Activated CD8-positive, alpha-beta memory T cell treated with anti-CD3 and anti-CD28 coated beads, Interleukin-2, amount 50 U/mL, for 48 hours (primary cell): ENCODE measurements at places on chromosomes 7 and 10.

DNA sequence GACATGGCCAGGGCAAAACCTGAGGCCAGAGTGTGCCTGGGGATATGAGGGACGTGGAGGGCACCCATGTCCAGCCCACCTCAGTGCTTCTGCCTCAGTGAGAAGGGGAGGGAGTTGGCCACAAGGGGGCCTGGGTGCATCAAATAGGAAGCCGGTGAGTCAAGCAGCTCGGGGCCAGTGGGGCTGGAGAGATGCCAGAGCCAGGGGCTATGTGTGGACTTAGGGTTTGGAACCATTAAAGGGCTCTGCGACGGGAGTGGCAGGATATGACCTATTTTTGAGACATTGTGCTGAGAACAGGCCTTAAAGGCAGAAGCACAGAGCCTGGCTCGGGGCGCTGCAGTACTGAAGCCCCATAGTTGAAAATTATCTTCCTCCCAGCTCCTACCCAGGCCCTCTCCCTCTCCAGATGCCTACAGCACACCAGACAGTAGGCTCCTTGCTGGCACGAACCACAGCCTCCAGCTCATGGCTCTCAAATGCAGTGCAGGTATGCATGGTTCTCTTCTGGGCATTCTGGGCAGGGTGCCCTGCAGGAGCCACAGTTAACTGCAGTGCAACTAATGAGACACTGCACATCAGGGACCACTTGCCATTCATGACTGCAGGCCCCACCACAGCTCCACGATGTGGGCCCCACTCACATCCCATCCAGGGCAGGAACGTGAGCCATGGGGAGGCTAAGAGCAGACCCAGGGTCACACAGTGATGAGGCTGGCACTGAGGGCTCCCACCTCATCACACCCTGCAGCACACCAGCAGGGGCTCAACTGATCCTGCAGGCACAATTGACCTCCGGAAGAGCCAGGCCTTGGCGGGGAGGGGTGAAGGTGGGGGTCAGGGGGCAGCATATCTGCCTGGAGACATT is 7.2 kb upstream of the PGAM2 start:
- DNase-seq: no peak

GRCh38 chr10:131016556-131016955 is 295.0 kb downstream of the TCERG1L start:
- DNase-seq: no peak

- no peak for DNase-seq
Observed at GRCh38 chr10:5964736-5965135, 12.6 kb downstream of the IL15RA start.

DNA sequence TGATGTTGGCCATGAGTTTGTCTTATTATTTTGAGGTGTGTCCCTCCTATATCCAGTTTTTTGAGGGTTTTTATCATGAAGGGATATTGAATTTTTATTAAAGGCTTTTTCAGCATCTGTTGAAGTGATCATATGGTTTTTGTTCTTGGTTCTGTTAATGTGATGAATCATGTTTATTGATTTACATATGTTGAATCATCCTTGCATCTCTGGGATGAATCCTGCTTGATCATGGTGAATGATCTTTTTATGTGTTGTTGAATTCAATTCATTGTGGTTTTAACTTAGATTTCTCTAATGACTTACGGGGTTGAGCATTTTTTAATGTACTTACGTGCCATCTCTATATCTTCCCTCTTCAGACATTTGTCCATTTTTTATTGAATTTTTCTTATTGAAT is 22.9 kb downstream of the DLD start:
- DNase-seq: no peak

DNA sequence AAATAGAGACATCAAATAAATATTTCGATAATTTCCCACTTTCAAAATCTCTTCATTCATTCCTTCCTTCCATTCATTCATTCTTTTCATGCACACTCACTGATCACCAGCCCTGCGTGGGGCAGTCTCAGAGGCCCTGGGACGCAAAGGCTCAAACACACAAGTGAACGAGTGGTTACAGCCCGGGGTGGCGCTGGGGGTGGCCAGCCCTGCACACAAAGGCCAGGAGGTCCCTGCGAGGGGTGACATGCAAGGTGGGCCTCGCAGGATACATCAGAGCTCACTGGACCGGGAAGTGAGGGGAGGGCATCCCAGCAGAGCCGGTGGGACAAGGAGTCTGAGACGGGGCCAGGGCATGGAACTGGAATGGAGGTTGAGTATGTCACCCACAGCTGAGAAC is 29.9 kb upstream of the TTYH3 start:
- DNase-seq: no peak

- no peak for DNase-seq
Observed at GRCh38 chr7:88597941-88598425, 161.5 kb upstream of the ZNF804B start.

DNA sequence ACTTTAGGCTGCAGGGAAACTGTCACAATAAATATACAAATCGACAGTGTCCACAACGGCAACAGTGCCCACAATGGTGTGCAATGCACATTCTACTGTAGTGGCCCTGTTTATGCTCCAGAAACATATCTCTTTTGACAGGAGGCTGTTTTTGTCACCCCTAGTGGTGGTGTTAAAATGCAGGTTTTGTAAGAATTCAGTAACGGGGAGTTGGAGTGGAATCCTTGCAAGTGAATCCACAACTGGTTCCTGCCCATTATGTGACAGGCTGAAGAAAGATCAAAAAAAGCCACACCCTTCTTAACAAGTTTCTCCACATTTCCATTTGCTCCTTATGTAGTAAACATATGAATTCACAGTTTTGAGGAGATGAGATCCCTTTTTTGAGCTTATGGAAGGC is 58.5 kb downstream of the BEND7 start:
- DNase-seq: no peak

DNA sequence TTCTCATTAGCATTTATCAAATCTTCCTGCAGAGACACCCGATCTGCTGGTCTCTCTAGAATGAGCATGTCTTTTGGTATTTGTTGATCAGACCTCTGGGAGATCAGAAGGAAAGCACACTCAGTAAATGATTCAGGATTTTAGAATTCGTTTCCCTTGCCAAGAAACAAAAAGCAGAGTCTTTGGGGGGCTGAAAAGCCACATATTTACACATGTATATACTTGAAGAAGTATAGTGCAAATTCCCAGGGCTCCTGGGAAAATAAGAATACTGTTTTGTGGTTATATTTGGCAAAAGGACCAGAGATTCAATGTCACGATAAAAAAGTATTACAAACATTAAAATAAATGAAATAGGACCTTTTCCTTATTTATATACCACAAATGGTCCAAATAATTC is 100.2 kb downstream of the AGMO start:
- no peak for DNase-seq

GRCh38 chr10:132385389-132385667 is 11.7 kb upstream of the PWWP2B start:
- no peak for DNase-seq

- DNase-seq: no peak
Observed at GRCh38 chr10:34821587-34822585, 6.8 kb upstream of the PARD3 start.

GRCh38 chr10:48744587-48744986 is 59.9 kb downstream of the WDFY4 start:
- no peak for DNase-seq

DNA sequence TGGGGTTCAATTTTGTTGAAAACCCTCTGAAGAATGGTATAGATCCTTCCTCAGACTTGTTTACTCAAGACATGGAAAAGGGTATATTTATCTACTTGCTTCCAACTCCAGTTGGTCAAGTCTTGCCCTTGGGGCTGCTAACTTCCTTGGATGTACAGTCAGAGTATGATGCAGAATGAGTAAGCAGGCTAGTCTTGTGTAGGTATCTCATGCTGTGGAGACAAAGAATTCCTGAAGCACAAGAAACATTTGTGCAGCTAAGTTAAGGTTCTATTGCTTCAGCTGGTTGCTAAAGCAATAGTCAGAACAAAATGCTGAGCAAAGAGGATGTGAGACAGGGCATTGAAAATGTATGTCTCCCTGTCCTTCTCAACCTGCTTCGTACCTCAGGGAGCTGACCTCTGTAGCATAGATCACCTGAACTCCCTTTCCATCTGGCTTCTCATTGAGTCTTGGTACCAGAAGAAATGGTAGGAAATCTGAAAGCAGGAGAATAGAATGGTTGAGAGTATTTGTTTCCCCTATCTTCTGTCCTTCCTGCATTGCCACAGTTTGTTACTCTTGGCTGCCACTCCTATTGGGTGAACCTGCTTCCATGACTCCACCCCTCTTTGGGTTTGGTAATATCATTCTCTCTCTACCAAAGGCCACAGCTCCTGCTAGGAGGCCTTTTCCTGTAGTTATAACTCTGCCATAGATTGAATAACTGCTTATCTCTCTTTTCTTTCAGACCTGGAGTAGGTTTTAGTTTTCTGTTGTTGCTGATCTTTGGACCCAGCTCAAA is 346.0 kb downstream of the PHF14 start:
- no peak for DNase-seq

- no peak for DNase-seq
Observed at GRCh38 chr7:94439893-94440381, 45.2 kb downstream of the COL1A2 start.

GRCh38 chr10:69855346-69856111 is 53.8 kb downstream of the COL13A1 start:
- no peak for DNase-seq

- no peak for DNase-seq
Observed at GRCh38 chr10:14751014-14751896, 23.4 kb downstream of the FAM107B start.

- no peak for DNase-seq
Observed at GRCh38 chr7:87212498-87212897, 7.0 kb downstream of the TMEM243 start.

- DNase-seq: no peak
Observed at GRCh38 chr7:28018020-28018419, 162.6 kb downstream of the JAZF1 start.

GRCh38 chr10:110868981-110869380 is 2.7 kb upstream of the PDCD4 start:
- DNase-seq: no peak

DNA sequence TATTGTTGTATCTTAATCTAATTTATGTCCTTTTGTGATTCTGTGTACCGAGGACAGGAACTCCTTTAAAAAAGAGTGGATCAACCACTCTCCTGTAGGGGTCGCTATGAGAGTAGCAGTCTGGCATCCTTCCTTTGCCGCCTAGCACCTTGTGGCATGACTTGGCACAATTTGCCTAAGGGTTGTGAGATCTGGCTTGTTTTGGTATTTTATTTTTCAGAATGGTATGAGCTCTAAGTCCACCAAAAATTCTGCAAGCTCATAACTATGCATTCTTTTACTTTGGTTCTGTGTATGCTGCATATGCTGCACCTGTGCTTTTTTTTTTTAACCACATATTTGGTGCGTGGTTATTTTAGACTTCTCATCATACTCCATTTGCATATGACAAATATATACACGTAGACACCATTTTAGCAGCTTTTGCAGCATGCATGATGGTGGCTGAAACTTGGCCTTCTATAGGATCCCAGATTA is 112.8 kb downstream of the CDK14 start:
- DNase-seq: no peak

GRCh38 chr7:16918288-16918895 is 36.6 kb upstream of the AGR3 start:
- no peak for DNase-seq

GRCh38 chr7:32479574-32480200 is 10.5 kb downstream of the LSM5 start:
- no peak for DNase-seq

GRCh38 chr7:154884348-154884920 is 118.5 kb downstream of the PAXIP1 start:
- no peak for DNase-seq

DNA sequence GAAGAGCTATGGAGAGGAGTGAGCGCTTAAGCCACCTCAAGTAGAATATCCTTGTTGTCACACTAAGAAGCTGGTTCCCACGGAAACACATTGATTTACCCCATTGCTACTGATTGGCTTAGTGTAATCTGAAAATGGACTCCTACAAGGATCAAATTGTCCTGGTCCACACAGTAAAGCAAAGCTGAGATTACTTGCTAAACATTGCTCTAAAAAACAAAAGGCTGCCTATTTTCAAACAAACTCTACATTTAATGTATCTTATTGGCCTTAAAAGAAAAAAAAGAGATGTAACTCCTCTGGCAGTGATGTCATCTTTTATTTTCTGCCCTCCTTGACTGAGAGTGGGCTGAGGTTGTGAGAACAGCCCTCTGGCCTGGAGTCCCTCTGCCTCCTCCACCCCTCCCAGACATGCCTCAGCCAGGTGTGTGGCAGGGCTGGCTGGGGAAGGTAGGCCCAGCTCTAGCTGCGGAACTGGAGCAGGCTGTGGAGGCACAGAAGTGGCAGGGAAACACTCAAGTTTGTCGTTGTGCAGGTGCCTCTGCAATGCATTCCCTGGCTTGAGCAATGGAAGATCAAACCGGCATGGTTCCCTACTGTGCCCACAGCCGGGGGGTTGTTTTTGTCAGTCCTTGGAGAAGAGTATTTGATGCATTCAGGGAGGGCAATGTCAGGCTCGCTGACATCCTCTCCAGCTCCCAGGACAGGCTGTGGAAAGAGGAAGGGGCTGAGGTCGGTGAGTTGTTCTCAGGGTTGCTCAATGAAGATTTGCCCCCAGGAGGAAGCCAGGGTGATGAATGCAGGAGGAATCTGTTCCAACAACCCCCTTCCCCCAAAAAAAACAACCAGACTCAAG is 9.1 kb downstream of the KLF6 start:
- peak; percentile 56 for DNase-seq

GRCh38 chr10:32332299-32332750 is 14.6 kb downstream of the EPC1 start:
- peak; percentile 83 for DNase-seq

DNA sequence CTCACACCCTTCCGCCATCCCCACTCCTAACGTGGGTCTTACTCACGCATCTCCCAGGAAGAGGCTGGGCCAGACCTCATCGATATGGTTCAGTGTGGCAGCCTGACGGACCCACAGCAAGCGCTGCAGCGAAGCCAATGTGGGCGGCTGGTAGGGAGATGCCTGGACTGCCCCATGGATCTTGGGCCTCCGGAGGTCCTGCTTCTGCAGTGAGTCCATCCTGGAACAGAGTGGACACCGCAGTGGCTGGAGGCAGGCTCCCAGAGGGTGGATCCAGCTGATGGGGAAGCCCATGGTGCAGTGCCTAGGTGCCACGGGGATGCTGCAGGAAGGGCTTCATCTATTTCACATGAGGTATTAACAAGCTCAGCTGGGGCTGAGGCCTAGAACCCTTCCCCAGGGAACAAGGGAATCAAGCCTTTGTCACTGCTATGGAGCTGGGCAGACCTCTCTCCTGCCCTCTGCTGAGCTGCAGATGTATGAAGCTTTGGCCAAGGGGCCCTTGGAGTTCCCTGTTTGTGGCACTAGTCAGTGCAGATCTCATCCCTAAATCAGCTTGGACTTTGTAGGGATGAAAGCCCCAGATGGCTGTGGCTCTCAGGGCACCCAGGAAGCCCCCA is 13.7 kb upstream of the SAMD8 start:
- DNase-seq: no peak

- DNase-seq: peak; percentile 92
Observed at GRCh38 chr7:76234931-76235441, 33.3 kb downstream of the SRRM3 start.

DNA sequence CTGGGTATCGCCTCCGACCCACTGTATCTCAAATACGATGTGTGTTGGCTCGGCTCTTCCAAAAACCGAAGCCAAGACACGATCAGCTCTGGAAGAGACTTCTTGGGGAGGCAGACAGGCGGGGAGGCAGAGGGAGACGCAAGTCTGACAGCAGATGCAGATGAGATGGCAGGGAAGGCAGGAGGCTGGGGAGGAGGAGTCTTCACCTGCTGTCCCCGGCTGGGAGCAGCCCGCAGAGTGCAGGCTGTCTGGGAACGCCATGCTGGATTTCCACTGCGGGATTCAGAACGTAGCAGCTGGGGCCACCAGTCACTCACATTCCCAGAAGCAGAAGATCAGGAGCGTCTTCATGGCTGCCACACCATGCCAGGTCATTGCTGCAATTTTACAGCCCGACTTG is 29.4 kb downstream of the CTBP2 start:
- DNase-seq: no peak
